Stimulated activated CD8-positive, alpha-beta memory T cell treated with anti-CD3 and anti-CD28 coated beads, Interleukin-7, amount 100 ng/mL, for 1 hour (primary cell): ENCODE measurements at places on chromosomes 16 and 17.
A peak's percentile ranks its signal among the peaks of the same experiment; 100 is the strongest.

DNA sequence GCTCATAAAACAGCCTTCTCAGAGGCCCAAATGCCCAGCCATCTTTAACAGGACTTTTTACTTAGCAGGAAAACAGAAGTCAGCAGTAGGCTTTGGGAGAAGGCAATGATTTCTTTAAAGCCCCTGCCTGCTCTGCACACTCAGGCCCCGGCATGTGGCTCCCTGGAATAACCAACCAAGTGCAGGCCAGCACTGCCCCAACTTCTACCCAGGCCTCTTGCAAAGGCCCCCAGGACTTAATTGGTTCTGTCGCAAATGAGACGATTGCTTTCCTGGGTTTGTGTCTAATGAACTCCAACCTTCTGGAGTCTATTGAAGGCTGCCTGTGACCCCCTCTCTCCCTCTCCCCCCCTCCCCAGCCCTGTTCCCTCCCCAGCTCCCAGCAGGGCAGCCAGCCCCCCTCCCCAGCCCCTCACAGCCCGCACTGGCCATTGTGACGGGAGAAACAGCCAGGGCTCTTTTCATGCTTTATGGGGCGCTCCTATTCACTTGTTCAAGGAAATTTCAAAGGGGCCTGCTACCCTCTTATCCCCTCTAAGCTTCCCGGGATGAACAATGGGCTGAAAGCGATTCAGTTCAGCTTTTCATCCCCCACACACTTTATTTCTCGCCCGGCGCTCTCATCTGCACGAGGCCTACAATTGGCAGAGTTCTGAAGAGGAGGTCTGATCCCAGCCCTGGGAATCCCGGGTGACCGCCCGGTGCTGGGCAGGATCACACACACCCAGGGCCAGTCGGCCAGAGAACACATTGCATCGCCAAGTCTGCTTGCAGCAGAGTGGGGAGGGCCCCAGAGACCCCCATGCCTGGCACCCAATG lies 15.5 kb downstream of the AXIN2 start:
- DNase-seq: no peak

GRCh38 chr16:4744555-4745273 lies 10.4 kb downstream of the DNAAF8 start:
- no peak for DNase-seq

DNA sequence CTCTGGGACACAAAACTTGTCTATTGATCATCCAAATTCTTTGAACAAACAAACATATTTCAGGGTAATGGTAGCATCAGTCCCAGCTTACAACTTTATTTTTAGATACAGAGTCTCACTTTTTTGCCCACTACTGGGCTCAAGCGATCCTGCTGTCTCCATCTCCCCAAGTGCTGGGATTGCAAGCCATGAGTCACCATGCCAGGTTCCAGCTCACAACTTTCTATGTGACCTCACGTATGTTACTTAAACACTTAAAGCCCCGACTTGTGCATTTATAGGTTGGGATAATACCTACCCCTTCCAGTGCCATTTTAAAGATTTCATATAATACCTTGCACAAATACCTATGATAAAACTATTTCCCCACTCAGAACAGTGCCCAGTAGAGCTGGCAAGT lies 42.0 kb upstream of the KSR1 start:
- no peak for DNase-seq

GRCh38 chr16:86634292-86634691 lies 55.9 kb downstream of the FOXL1 start:
- DNase-seq: no peak

- no peak for DNase-seq
These were observed 34.1 kb downstream of the NME2 start for GRCh38 chr17:51200295-51200694.

GRCh38 chr16:143456-143855 lies 5.0 kb upstream of the NPRL3 start:
- DNase-seq: no peak

- no peak for DNase-seq
These were observed 89.2 kb upstream of the BRD7 start for GRCh38 chr16:50457979-50458491.

- DNase-seq: no peak
These were observed 116.6 kb upstream of the C17orf78 start for GRCh38 chr17:37259030-37259735.

DNA sequence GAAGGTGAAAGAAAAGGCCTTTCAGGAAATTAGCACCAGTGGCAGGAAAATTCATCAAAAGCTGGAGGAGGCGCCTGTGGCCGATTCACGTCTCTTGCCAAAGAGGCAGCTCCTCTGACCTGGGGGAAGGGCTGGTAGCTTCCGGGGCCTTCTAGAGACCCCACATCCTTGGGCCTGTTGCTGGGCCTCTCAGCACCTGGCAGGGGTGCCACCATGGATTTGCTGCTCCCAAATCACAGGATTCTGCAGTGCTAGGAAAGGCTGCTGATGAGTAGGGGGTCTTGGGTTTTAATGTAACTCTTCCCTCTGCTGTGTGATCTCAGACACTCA lies 11.6 kb upstream of the CBFB start:
- no peak for DNase-seq

DNA sequence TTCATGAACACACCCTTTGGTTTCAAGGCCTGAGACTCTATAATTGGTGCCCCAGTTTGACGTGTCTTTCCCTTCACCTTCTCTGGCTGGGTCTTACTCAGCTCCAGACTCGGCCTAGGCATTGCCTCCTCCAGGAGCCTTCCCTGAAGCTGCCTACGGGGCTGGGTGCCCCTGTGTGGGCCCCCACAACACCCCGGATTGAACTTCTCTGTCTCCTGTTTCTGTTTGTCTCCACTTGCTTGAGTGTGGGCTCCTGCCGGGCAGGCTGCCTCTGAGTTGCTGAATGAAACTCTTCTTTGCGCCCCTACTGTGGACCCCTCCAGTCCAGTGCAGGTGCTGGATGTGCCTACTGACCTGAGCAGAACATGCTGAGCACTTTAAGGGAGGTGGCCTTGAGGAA lies 2.3 kb upstream of the MPRIP start:
- DNase-seq: no peak

DNA sequence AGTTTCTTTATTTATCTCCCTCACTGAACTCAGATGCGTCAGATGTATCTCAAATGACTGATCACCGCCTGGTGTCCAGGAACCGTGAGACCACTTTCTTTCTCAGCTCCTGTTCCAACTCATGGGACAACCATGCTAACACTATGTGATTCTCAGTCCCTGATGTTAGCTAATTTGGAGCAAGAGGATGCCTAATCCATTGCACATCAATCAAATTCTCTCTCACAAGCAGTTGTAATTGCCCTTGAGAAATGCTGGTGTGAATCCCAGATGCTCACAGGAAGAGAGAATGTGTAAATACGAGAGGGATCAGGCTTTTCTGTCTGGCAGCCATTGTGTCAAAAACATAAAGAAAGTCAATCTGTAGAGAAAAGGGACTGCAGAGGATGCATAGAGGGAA lies 134.9 kb downstream of the WSCD1 start:
- DNase-seq: no peak

GRCh38 chr17:28194382-28194781 lies 124.6 kb upstream of the TMEM97 start:
- no peak for DNase-seq

- DNase-seq: no peak
These were observed 1.9 kb downstream of the PHF23 start for GRCh38 chr17:7237266-7237760.

- peak; percentile 22 for DNase-seq
These were observed 219.9 kb downstream of the ENGASE start for GRCh38 chr17:79294459-79295071.

- no peak for DNase-seq
These were observed 33.0 kb downstream of the C16orf95 start for GRCh38 chr16:87284183-87284582.

DNA sequence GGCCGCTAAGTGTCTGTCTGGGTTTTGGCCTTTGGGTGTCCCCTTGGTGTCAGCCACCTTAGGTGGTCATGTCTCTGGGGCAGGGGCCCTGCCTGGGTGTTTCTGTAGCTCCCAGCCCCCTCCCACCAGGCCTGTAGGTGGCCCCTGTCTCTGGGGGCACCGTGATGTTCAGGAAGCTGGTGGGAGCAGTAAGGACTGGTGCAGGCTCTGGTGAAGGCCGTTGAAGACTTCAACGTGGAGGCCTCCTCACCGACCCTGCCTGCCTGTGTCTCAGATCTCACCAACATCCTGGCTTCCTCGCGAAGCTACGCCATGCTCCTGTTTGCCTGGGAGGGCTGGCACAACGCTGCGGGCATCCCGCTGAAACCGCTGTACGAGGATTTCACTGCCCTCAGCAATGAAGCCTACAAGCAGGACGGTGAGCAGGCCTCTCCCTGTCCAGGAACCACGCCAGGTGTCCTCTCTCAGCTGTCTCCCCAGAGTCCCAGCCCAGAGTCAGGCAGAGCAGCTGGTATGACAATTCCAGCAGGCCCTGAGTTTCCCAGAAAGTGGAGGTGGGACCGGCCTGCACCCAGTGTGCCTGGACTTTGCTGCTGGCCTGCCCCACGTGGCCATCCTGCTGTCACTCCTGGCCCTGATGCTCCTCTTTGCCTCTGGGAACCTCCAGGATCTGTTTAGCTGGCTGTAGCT lies 2.8 kb downstream of the ACE start:
- no peak for DNase-seq

GRCh38 chr17:72351884-72352346 lies 231.1 kb downstream of the SOX9 start:
- no peak for DNase-seq

GRCh38 chr16:81518439-81518757 lies 73.8 kb downstream of the CMIP start:
- no peak for DNase-seq

DNA sequence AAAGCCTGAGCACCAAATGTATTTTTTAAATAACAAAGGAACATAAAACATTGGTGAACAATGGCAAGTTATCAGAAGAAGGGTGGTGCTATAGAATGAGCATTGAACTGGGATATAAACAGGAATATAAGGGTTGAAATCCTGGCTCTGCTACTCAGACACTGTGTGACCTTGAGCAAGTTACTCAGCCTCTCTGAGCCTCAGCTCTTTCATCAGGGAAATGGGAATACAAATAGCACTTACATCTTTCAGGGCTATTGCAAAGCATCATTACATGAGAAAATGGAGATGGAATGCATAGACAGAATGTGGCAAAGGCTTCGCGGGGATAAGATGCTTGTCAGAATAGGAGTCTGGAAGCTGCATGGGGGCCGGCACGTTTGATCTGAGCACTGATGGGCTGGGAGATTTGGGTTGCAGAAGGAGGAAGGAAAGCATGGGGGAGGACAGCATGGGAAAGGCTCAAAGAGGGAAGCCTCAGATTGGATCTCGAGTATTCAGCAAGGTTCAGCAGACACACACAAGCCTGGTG lies 4.8 kb upstream of the CDH5 start:
- no peak for DNase-seq
